ENCODE measurements at places on chromosomes 1 and 21. TPM values are rescaled to one million over a fixed set of nuclear protein-coding genes. Genes with fewer than 3 reads are reported as not detected.

Gene LORICRIN
- not detected for total RNA-seq

Gene PERM1
- not detected for total RNA-seq

- no peaks in the 10 kb centered on the region for H3K36me3 ChIP-seq
- no peaks in the 10 kb centered on the region for H3K27me3 ChIP-seq
These were observed 207.9 kb downstream of the TPR start for GRCh38 chr1:186167096-186167668.

DNA sequence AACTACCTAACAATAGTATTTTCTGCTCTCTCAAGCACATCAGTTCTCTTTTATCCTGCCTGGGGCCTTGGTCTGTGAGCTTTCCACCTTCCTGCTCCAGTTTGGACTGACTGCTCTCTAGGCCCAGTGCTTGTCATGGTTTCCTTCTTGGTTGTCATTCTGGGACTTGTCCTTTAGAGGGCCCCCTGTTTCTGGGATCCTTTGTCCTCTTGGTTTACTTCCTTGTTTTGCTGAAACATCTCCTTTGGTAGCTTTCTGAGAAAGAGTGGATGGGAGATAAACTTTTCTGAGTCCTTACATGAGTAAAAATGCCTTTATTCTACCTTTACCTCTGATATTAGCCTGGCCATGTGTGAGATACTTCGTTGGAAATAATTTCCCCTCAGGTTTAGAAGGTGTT is 4.7 kb downstream of the SLC1A7 start:
- no peaks in the 10 kb centered on the region for H3K27me3 ChIP-seq
- H3K4me1 ChIP-seq, result no peaks in the 10 kb centered on the region
- H3K36me3 ChIP-seq, result no peaks in the 10 kb centered on the region
- no peak for DNase-seq

GRCh38 chr1:83500987-83501591 is 497.8 kb downstream of the TTLL7 start:
- H3K27me3 ChIP-seq, result no peaks in the 10 kb centered on the region
- H3K4me3 ChIP-seq, result no peak overlapping the region
- H3K4me1 ChIP-seq, result peaks cover 15% of the 10 kb centered on the region
- no peak for DNase-seq
- H3K27ac ChIP-seq, result no peak overlapping the region
- H3K36me3 ChIP-seq, result no peaks in the 10 kb centered on the region

GRCh38 chr1:156488566-156489165 is 11.9 kb downstream of the MEF2D start:
- no peaks in the 10 kb centered on the region for H3K27me3 ChIP-seq
- H3K36me3 ChIP-seq, result no peaks in the 10 kb centered on the region
- DNase-seq, result no peak
- peaks cover 95% of the 10 kb centered on the region for H3K4me1 ChIP-seq
- H3K4me3 ChIP-seq, result no peak overlapping the region

Gene ETV3L
- total RNA-seq, result not detected

DNA sequence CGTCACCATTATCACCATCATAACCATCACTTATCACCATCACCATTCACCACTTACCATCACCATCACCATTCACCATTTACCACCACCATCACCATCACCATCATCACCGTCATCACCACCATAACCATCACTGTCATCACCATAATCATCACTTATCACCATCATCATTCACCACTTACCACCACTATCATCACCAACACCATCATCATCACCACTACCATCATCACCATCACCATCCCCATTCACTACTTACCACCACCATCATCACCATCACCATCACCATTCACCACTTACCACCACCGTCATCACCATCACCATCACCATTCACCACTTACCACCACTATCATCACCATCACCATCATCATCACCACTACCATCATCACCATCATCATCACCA is 151.8 kb downstream of the CAMTA1 start:
- DNase-seq, result no peak
- H3K27ac ChIP-seq, result no peak overlapping the region
- no peaks in the 10 kb centered on the region for H3K27me3 ChIP-seq
- no peaks in the 10 kb centered on the region for H3K4me1 ChIP-seq
- no peaks in the 10 kb centered on the region for H3K36me3 ChIP-seq
- no peak overlapping the region for H3K4me3 ChIP-seq

DNA sequence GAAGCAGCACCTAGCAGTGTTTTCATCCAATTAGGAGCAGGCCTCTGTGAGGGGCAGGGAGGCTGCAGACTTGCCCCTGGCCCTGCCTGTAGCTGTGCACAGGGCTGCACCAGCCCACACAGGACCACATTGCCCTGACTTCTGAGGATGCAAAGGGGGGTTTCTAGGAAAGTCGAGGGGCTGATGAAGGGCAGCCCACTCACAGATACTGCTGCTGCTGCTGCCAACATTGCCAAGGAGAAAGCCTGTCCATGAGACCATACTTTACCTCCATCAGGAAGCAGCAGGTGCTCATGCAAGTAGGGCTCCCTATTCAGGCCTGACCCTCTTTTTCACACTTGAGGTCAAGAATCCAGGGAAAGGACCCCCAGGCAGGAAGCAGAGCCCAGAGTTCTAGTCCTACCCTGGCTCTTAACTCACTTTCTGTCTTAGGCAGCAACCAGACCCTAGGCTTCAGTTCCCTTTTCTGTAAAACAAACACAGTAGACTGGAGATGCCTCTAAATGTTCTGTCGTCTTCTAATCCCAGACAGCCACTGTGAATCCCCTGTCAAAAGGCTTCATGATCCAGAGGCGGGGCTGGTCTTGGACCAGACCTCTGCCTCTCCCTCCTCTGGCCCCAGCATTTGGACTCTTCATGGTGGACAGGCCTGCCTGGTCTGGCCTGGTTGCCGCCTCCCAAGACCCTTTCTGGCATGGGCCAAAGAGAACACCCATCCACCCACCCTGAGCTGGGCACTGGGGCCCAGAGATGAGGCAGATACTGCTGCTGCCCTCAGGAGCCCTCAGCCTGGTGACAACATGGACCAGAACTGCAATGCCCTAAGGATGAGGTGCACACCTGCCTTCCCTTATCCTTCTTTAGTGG is 120.2 kb downstream of the GLIS1 start:
- H3K27ac ChIP-seq, result no peak overlapping the region
- no peak for DNase-seq
- no peak overlapping the region for H3K4me3 ChIP-seq
- no peaks in the 10 kb centered on the region for H3K27me3 ChIP-seq
- H3K4me1 ChIP-seq, result no peaks in the 10 kb centered on the region
- H3K36me3 ChIP-seq, result no peaks in the 10 kb centered on the region

All from thyroid gland (tissue), 4 donors.